Left renal cortex interstitium (tissue), 4 donors: ENCODE measurements at places on chromosomes 16 and 17. TPM values are rescaled to one million over a fixed set of nuclear protein-coding genes. Genes with fewer than 3 reads are reported as not detected.

PVALEF gene
- 0.13 TPM for polyA plus RNA-seq

GRCh38 chr16:6019490-6019991 is 921.9 kb upstream of the EEF2KMT start:
- DNase-seq: no peak

- no peak for DNase-seq
These were observed 267.7 kb downstream of the ABCC12 start for GRCh38 chr16:47888142-47888541.

- DNase-seq: no peak
These were observed 1.7 kb upstream of the THRA start for GRCh38 chr17:40060887-40061608.

DNA sequence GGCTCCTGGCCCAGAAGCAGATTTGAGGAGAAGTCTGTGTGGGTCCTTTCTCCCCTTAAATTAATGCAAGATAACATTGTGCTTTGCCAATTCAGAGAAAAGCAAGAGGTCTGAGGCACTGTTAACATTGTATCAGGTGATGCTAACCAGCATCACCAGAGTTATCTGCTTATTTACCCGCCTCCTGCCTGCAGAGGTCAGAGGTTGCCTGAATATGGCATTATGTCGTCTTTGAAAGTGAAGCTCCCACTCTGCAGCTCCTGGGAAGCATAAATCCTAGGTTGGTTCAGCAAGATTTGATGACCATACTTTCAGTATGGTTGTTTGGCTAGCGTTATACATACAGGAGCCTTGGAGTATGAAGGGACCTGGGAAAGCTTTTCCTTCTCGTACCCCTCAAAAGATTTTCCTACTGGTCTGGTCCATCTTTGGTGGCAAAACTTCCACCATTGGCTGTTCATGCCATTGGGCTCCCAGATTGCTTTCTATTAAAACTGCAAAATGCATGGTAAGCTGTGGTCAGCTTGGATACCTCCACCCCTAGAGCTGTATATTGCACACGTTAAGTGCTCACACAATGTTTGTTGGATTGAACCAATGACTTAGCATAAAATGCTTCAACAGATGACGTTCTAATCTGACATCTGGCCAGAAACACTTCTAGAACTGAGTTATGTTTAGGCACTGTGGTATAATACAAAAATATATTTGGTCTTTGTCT is 24.1 kb downstream of the CHD9 start:
- DNase-seq: no peak

- no peak for DNase-seq
These were observed 211.7 kb downstream of the SEC14L1 start for GRCh38 chr17:77352441-77352840.

DNA sequence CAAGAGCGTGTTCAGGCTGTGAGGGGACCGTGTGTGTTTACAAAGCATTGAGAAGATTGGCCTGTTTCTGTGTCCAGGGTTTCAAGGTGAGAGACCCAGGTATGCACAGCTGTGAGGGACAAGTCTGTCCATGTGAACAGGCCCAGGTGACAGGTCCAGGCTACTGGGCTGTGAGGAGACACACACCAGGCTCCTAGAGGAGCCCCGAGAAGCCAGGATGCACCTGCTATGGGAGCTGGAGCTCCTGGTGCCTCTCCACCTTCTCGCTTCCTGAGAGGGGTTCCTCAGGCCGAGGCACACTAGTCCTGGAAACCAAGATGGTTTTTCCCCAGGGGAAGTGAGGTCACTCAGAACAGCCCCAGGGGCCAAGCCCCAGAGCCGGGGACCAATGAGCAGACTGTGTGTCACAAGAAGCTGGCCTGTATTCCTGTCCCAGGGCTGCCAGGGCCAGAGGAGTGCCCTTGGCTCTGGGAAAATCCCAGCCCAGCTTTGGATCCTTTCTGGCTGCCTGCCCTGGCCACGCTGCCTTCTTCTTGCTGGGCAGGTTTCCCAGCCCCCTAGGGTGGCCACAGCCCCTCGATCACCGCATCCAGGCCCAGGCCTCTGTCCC is 153.4 kb upstream of the PLCG2 start:
- DNase-seq: no peak

- peak; percentile 22 for DNase-seq
These were observed 39.0 kb upstream of the EMP2 start for GRCh38 chr16:10619271-10619849.

MMP2 gene
- polyA plus RNA-seq: 219 TPM

DNA sequence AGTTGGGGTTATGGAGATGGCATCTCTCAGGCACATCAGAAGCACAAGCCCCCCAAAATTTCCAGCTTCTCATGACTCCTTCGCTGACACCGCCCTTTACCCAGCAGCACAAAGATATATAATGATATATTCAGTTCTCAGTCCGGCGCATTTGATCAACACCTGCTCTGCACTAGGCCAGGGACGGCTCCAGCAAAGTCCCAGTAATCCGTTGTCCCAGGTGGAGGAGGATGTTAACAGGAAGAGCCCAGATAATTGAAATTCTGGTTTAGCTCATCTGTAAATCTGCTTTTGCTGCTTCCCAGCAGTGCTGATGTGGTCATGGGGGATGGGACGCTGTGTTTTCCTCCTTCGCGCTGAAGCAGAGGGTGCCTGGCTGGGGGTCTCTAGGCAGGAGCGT is 131.5 kb downstream of the OR1D5 start:
- DNase-seq: no peak

DNA sequence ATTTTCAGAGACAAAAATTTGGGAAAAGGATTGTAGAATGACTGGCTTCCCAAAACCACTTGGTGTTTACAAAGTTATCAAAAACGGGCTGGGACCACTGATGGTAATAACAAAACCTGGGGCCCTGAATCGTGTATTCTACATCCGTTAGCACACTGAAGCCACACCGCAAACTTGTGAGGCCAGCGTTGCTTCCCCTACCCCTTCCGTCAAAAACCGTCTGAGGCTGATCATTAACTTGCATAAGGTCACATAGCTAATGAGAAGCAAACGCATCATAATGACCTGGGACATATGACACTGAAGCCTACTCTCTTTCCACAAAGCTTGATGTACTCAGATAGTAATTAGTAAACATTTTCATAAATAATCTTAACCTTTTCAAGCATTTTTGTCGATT is 704.3 kb downstream of the MAF start:
- no peak for DNase-seq
